ENCODE measurements at places on chromosomes 3 and 15.

DNA sequence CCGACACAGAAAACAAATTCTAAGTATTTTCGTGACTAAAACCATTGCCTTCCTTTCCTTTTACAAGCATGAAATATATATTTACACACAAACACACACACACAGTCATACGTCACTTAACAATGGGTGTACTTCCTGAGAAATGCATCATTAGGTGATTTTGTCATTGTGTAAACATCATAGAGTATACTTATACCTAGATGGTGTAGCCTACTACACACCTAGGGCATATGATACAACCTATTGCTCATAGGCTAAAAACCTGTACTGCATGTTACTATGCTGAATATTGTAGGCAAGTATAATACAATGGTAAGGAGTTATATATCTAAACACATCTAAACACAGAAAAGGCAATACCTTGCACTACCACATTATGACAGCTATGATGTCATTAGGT, 28.6 kb downstream of the COL6A5 start:
- DNase-seq: no peak

DNA sequence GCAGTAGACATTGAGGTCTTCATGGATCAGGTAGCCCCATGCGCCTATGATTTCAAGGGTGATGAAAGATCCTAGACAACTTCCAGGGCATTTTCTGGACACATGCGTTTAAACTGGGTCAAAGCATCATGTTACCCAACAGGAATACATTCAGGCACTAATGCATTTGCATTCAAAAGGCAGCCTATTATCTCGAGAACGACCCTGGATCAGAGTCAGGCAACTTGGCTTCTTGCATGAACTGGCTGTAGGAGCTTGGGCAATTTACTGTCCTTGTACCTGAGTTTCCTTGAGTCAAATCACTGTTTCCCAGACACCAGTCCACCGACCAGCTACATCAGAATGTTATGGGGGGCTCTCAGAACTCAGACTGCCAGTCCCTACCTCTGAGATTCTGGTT, 51.5 kb upstream of the CHST2 start:
- DNase-seq: no peak

GRCh38 chr15:40323953-40324937, 753 bp downstream of the INAFM2 start:
- DNase-seq: peak; percentile 36

DNA sequence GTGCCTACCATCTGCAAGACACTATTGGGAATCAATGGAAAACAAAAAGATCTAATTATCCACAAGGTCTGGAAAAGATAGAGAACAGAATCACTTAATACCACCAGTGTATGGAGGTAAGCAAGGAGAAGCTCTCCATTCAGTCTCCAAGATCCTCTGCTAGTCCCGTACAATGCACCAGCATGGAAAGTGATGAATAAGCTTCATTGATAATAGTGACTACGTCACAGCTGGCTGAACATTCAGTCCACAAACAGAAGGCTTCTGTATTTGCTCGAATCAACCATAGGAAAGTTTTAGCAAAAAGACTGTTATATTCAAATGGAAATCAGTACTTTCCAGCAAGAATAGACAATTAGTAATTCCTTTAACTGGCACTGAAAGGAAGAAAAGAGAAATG, 42.9 kb downstream of the IGSF11 start:
- no peak for DNase-seq

DNA sequence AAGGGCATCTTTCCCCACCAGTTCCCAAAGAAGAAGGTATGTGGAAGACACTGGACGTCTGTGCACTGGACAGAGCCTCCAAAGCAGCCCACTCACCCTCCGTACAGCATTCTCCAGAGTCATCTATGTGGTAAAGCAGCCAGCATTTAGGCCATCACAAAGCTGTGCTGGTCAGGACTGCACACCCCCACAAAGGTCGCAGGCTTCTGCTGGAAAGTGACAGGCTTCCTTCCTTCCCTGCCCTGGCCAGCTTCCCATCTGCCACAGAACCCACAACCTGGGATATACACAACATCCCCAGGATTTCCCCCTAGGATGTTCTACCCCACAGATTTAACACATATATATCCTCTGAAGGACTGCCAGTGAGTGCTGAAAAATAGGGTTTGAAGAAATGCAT, 64.6 kb upstream of the GALNT15 start:
- no peak for DNase-seq

- DNase-seq: no peak
These were observed 186.1 kb upstream of the CGNL1 start for GRCh38 chr15:57190208-57190607.

- no peak for DNase-seq
These were observed 32.8 kb downstream of the LOXL1 start for GRCh38 chr15:73959012-73959581.

DNA sequence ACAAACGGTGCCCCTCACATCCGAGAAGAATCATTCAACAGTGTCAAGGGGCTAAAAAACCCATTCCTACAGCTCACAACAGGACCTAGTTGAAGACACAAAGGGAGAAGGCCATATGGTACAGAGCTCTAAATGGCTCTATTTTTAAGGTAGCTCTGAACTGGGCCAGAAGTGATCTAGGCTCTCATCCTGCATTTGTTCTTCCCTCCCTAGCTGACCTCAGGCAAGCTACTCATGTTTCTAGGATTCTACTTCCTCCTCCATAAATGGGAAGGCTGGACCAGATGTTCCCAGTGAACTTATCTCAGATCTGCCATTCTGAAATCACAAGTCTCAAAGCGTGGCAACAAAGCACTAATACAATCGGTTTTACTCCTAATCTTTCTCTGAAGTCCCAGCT, 62.3 kb downstream of the CPNE4 start:
- DNase-seq: no peak

DNA sequence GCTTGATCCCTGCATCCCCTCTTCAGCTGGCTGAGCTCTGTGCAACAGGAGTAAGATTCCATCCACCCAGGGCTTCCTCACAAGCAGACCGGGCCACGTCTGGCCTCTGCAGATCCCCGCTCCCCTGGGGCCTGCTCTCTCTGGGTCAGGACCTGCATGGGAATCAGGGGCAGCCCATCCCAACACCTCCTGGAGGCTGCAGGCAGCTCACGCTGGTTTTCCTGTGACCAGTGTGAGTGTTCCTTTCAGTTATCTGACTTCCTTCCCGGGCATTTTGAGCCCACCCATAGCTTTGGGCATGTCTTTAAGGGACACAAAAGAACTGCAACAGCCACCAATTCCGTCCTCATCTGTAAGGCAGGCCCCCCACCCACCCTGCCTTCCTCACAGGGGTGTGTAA, 16.3 kb downstream of the NUP210 start:
- no peak for DNase-seq
